ENCODE measurements at places on chromosomes 13 and 19. TPM values are rescaled to one million over a fixed set of nuclear protein-coding genes. Genes with fewer than 3 reads are reported as not detected.

GRCh38 chr13:51608857-51609406, 24.7 kb downstream of the WDFY2 start:
- no peak for DNase-seq

DNA sequence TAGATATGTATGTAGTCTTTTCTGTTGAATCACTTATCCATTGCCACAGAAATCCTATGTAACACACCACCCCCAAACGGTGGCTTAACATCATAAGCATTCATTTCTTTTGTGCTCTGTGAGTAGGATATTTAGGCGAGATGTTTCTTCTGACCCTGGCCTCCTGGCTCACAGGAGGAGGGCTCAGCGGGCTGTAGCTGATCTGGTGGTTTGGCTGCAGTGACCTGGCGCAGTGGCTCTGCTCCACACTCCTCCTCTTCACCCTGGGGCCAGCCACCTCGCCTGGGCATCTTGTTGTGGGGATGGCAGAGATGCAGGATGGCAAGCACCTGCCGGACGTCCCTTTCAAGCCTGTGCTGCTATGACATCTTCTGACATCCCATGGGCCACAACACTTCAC, 147.1 kb upstream of the IRS2 start:
- DNase-seq: no peak

DNA sequence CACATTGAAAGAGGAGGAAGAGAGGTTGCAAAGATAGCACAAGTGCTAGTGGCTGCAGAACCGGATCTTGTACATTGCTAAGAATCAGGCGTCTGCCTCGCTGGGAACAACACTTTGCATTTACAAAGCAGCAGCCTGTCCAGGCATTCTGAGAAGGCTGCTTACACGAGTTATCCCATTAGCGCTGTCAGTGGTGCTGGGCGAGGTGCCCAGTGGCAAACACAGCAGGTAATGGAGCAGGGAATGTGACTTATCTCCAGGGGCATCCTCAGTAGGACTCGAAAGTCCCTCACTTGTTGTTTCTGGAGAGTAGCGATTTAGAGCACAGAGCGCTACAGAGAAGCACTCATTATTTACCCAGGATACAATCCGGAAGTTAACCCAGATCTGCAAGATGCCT, 209.6 kb downstream of the OLFM4 start:
- DNase-seq: no peak

DNA sequence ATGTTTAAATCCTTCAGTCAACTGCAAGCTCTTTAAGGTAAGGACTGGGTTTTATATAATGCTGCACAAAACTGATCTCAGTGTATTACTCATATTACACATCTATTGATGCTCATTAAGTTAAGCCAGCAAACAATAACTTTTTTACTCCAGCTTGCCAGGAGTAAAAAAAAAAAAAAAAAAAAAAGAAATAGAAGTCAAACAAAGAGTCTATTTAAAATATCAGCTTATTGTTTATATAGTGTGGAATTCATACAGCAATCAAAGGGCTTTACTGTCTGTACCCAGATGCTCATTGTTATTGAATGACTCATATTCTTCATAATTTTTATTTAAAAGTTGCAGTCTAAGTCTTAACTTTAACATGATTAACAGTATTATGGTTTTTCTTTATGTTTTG, 21.8 kb upstream of the KBTBD7 start:
- no peak for DNase-seq

DNA sequence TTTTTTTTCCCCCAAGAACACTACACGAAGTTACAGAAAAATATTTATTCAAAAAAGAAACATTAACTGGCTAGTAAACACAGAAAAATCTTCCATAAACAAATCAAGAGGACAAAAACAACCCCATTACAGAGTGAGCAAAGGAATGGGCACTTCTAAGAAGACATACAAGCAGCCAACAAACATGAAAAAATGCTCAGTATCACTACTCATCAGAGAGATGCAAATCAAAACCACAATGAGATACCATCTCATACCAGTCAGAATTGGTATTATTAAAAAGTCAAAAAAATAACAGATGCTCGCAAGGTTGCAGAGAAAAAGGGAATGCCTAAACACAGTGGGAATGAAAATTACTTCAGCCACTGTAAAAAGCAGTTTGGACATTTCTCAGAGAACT, 131.7 kb downstream of the UGGT2 start:
- DNase-seq: no peak

DNA sequence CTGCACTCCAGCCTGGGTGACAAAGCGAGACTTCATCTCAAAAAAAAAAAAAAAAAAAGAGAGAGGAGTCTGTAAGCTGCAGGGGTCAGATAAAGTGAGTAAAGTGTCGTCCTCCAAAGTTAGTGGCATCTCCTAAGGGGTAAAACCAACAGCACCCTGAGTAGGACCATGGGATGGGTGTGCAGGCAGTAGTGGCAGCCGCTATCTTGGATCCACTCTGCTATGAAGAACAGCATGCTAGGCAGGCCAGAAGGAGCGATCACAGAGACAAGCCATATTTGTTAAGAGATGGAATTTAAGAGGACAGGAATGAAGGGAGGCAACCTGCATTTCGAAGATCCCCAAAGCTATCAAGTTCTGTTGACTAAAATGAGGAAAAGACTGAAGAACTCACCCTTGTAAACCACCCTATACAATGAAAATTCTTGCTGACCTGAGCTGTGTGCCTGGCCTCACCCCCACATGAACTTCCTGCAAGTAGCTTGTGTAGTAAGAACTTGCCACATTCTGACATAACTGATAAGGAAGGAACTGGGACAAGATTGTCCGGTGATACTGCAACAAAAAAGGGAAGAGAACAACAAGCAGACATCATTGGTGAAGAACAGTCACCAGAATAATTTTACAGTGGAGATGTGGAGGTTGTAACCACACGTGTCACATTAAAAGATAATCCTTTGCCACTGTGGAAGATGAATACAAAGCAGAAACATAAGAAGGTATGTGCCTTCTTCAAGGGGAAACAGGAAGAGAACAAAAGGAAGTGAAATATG, 16.2 kb downstream of the DPY19L3 start:
- no peak for DNase-seq

- DNase-seq: peak; percentile 57
Measured at GRCh38 chr19:48674921-48675824, 2.4 kb upstream of the NTN5 start.

Gene GRIN2D
- 0.08 TPM for total RNA-seq

Gene FFAR1
- total RNA-seq: 0.10 TPM

Gene CDX2
- total RNA-seq: not detected

Gene ZNF723
- not detected for total RNA-seq
